ENCODE measurements at places on chromosomes 7 and 10.
A peak's percentile ranks its signal among the peaks of the same experiment; 100 is the strongest.

DNA sequence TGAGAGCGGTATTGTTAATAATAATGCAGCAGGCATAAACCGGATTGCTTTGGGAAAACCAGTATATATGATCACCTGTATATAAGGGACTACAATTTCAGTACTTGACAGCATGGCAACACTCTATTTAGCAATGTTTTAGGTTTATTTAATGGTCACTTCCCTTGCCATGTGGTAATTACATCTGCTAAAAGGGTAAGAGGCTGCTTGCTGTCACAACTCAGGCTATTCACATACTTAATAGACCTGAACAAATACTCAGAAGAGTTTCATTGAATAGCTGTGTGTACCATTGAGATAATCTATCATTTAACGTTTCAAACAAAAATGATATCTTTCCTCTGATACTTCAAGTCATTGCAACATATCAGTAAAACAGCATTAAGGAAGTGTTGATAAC is 90.1 kb downstream of the PCDH15 start:
- DNase-seq = no peak

GRCh38 chr7:80997841-80998240 is 79.0 kb upstream of the SEMA3C start:
- DNase-seq = no peak

GRCh38 chr10:29245476-29245875 is 43.4 kb upstream of the LYZL1 start:
- no peak for DNase-seq

- no peak for DNase-seq
Observed at GRCh38 chr10:72525277-72525676, 100.6 kb downstream of the MICU1 start.

DNA sequence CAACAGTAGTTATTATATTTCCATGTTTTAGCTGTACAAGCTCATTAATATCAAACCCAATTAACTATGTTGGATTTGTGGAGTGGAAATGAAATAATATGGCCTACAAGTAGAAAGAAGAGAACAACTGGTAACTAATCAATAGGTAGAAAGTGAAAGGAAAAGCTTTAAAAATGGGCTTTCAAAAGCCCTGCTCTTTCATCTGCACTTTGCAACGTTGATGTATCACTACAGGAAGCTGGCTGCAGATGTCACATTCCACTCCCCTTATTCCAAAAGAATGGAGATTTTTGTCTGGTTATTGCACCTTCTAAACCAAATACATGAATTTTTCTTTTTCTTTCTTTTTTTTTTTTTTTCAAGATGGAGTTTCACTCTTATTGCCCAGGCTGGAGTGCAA is 11.7 kb upstream of the MKI67 start:
- DNase-seq = no peak

GRCh38 chr7:1144269-1144771 is 15.7 kb downstream of the ZFAND2A start:
- DNase-seq = no peak

- DNase-seq = no peak
Observed at GRCh38 chr10:30573721-30574431, 55.7 kb downstream of the LYZL2 start.

- DNase-seq = no peak
Observed at GRCh38 chr10:87767253-87767652, 50.8 kb downstream of the ATAD1 start.

DNA sequence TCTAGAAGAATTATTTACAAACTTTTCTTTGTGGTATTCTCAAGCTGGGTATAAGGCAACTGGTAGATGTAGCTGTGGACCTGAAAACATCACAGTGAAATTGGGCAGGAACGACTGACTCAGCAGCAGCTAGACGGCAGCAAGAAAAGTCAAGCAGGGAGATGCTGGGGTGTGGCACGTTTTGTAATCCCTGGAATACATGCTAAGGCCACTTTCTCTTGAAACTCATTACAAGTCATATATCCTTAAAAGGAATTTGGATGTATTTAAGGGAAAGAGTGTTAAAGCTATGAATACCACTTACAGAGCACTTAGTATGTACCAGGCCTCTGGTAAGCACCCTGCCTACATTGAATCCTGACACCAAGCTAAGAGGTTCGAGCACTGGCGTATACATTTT is 17.4 kb downstream of the BEND7 start:
- no peak for DNase-seq

DNA sequence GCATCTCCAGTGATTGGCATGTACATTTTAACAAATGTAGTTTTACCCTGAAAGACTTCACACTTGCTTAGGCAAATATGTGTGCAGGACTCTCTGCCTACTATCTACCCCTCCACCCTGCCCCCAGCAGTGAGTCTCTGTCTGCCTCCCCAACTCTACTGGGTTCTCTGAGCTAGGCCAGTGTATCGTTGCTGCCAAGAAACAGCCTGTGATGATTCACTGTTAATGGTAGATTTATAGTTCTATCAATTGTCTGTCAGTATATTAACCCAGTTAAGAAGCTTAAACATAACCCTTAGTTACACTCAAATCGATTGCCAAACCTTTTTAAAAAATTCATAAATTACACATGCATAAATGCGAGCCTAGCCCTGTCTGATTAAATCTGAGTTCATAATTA is 137.0 kb downstream of the SND1 start:
- no peak for DNase-seq

DNA sequence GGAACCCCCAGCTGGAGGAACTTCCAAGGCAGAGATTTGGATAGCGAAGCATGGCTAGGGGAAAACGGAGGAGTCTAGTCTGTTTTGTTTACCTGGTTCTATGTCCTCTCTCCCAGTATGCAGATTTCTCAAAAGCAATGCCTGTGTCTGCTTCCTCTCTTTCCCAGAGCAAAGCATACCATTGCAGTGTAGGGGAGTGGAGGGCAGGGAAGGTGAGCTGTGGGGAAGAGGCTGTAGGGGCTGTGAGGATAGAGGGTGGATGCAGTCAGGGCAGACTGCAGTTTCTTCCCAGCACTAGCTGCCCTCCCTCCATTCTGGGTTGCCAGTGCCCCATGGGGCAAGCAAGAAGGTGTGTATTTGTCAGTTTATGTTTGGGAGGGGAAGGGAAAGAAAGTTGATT is 16.9 kb upstream of the TSPAN14 start:
- DNase-seq = no peak

- no peak for DNase-seq
Observed at GRCh38 chr7:121544238-121544637, 148.1 kb upstream of the FAM3C start.

DNA sequence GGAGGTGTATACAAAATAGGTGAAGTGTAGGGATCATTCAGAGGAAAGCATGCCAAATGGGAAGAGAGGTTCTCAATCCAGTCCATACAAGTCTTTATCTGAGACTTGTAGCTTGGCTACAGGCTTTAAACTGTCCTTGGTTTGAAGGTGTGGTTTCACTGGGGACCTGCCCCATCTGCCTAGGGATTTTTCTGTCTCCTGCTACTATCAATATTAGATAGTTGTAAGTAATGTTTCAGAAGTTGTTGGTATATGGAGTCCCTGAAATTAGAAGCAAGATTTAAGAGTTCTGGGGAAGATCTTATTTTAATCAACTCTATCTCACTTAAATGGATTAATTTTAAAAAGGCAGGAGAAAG is 100.9 kb downstream of the ANKRD7 start:
- no peak for DNase-seq

- DNase-seq = peak; percentile 52
Observed at GRCh38 chr10:101297901-101298486, 56.0 kb upstream of the BTRC start.

DNA sequence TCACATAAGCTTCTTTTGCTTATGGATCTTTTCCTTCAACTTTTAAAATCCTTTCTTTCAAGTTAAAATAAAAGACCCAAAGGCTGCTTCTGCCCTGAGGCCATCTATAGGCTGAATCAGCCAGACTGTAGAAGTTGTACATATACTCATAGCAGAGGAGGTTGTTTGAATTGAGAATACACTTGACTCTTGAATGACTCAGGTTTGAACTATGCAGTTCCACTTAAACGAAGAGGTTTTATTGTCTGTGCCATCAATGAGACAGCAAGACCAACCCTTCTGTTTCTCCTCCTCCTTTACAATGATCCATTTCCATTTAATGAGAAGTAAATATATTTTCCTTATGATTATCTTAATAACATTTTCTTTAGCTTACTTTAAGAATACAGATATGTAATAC is 5.8 kb downstream of the ZNF365 start:
- DNase-seq = no peak

- no peak for DNase-seq
Observed at GRCh38 chr7:7698930-7699329, 19.5 kb downstream of the RPA3 start.

DNA sequence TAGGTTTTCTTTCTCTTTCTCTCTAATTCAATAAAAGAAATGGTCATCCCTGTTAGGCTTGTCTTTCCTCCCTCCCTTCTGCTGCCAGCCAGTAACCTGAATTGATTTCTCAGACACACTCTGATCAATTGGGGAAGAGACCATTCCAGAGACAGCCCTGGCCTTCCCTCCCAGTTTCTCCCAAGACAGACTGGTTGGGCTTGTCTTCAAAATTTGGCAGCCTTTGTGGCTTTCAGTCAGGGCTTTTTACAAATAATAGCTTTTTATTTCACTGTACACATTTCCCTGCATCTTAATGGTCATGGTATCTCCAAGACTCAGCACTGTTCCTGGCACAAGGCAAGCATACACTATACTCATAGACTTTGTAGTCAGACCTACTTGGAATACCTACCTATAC is 33.9 kb downstream of the BCAP29 start:
- DNase-seq = no peak

DNA sequence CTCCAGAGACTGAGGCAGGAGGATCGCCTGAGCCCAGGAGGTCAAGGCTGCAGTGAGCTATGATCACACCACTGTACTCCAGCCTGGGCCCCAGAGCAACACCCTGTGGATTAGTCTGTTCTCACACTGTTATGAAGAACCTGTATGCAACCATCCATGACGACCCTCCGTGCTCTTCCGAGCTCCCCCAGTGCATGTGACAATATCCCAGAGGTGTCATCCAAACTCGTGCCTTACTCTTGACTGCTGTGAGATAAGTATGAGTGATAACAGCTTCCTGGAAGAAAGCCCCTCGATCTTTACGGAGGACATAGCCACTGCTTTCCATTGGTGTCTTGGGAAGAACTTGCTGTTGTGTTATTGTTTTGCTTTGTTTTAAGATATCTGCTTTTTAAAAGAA is 591.9 kb downstream of the GALNT17 start:
- no peak for DNase-seq

DNA sequence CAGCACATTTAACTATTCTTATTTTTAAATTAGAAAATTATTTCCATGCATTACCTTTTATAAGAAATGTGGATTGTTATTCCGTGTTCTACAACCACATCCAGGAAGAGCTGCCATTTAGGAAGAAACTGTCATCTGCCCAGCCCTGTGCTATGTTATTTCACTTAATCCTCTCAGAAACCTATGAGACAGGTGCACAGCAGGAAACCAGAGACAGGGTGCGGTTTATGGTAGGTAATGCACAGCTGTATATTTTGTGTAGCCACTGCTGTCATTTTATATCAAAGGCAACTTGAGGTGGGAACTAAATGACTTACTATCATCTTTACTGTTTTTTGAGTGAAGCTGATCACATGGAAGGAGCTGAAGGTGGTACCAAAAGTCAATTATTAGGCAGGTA is 232.3 kb downstream of the MAGI2 start:
- DNase-seq = no peak

DNA sequence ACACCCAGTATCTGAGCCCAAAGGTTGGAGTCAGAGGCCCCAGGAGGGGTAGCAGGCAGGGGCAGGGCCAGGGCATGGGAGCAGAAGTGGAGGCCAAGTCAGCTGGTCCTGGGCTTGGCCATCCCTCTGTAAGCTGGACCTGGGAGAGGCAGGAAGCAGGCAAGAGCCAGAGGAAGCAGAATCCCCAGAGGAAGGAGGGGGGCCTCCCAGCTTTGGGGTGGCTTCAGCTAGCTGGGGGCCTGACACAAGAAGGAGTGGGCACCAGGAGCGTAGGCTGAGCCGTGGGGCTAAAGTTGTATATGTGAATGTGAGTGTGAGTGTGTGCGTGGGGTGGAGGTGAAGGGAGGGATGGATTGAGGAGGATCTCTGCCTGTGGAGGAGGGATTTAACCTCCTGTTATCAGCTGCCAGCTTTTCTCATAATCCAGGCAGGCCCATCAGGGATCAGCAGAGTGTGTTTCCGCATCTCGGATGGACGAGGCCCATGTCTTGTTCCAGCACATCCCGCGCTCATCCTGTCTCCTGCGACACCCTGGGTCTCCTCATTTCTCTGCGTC is 54.0 kb downstream of the NEURL1 start:
- DNase-seq = no peak

- DNase-seq = no peak
Observed at GRCh38 chr10:13222151-13222550, 12.0 kb downstream of the UCMA start.

- DNase-seq = no peak
Observed at GRCh38 chr7:142139597-142140400, 28.3 kb downstream of the MGAM2 start.

GRCh38 chr7:22486597-22486996 is 13.4 kb downstream of the STEAP1B start:
- no peak for DNase-seq

DNA sequence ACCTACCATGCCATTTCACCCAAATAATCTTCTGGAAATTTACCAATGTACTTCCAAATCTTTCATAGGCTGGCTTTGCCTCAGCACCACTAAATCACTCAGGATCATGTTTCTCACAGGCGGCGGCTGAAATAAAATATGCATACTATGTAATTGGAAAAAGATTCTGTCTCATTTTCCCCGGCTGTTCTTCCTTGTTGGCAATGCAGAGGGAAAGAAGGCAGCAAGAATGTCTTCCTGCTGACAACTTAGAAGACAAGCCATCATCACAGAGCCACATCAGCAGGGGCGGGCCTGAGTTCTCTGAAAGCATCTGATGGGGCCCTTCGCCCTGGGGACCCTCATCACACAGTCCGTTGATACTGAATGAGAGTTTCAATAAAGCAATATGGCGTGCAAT is 39.2 kb upstream of the COL1A2 start:
- no peak for DNase-seq

GRCh38 chr7:12110425-12110824 is 100.7 kb upstream of the TMEM106B start:
- DNase-seq = no peak

Data from CD4-positive, alpha-beta T cell treated with Interleukin-1 beta for 1 hour (primary cell).